ENCODE measurements at places on chromosomes 11 and 22.

DNA sequence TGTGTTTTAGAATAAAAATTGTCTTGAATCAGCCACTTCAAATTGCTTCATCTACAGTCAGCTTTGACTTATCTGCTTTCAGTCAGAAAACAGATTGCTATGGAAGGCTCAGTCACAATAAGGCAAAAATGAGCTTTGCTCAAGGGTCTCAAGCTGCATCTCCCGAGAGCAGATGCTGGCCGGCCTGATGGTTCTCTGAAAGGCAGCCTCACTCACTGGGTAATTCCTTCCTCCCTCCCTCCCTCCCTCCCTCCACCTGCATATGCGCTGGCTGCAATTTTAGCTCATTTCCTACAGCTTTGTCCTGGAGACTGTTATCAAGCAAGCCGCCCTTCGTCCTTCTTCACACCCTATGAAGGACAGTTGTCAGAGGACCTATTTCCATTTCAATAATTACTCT lies 1.6 kb upstream of the IZUMO1R start:
- DNase-seq, result no peak

GRCh38 chr11:120137611-120138521 lies at the start of gene TRIM29:
TSS of gene TRIM29 (minus strand) at chr11:120138113. CDS start at chr11:120138031, 82 bp downstream.
- no peak for DNase-seq

DNA sequence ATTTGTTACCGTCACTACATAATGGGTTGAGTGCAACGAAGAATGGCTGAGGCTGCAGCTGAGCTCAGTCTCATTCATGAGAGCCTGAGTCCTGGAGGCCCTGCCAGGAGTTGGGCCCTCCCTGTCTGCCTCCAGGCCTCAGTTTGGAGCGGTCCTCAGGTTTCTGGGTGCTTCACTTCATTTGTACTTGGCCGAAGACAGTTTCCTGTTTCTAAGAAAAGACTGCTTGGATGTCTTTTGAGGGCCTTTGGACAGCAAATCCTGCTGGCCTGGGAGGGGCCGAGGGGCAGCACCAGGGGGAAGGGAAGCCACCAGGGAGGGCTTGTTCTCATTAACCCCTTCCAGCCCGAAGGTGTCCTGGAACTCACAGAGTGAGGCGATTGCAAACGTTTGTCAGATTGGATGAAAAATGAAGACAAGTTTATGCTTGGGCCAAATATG lies 163.1 kb downstream of the ETS1 start:
- peak; percentile 20 for DNase-seq

- DNase-seq, result no peak
Measured at GRCh38 chr11:64888729-64889511, 10.5 kb upstream of the EHD1 start.

GRCh38 chr22:45994491-45995404 lies 17.8 kb upstream of the WNT7B start:
- DNase-seq, result peak; percentile 34

- DNase-seq, result no peak
Measured at GRCh38 chr11:65292890-65293289, 21.8 kb upstream of the CDC42EP2 start.
